Cerebellum (tissue), 4 donors: ENCODE measurements at places on chromosomes 1 and 21. TPM values are rescaled to one million over a fixed set of nuclear protein-coding genes. Genes with fewer than 3 reads are reported as not detected.

Gene TNFRSF18
- not detected for total RNA-seq

DNA sequence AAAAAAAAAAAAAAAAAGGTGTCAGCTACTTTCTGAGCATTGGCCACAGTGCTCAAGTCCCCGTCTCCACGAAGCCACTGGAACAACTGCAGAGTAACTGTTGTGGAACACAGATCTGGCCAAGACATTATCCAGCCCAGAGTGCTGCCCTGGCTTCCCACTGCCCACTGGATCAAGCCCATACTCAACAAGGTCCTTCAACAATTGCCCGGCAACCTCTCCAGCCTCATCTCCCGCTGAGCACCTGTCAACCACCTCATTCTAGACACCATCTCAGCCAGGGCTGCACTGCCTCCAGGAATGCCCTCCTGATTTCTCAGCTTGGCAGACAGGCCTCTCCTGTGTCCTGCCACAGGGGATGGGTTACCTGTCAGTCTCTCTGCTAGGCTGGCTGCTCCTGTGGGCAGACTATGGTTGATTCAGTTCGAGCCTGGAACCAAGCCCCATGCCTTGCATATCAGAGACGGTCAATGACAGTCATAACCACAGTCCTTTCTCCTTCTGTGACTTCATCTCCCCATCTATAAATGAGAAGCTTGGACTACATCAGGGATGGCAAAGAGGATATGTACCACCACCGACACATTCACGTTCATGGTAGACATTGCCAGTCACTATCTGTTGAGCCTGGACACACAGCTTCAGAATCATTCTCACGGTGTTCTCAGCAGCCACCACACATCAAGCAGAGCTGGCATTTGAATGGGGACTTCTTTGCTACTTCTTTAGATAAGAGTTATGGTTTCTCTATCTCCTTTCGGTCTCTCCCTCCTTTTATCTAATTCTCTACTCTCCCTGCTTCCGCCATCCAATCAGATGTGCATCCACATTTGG is 76.9 kb downstream of the MRPL37 start:
- no peak for DNase-seq

GRCh38 chr21:42171091-42172053 is 47.6 kb upstream of the ABCG1 start:
- DNase-seq = no peak

DNA sequence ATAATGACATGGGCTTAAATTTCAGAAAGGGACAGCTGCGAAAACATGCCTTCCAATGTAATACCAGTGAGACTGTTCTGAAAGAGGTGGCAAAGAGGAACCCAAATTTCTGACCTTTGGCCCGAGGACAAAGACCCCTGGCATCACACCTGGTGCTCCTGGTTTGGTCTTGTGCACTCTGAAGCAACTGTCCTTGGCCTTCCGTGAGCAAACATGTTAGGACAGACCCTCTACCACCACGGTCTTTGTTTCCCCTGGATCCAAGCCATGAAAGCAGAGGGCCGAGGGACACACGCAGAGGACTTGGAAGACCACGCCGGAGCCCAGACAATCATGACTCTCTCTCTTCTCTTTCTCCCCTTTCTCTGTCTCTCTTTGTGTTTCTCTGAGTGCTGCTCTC is 6.0 kb downstream of the REG4 start:
- DNase-seq = no peak

Gene MACO1
- total RNA-seq = 36.7 TPM

Gene TFF2
- not detected for total RNA-seq

GRCh38 chr1:210299501-210299900 is 29.2 kb upstream of the HHAT start:
- no peak for DNase-seq

DNA sequence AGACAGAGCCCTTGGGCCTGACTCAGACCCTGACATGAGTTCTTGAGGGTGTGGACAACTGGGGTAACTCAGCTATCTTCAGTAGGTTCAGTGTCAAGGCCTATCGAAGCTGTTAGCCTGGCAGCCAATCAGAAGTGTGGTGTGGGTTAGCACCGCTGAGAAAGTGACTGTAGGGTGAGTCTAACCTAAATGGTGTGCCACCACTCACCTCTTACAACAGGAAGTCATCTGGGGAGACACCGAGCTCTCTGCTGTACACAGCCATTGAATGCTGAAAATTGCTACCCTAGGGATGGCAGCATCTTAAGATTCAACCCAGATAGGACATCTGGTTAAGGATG is 44.6 kb downstream of the RASSF5 start:
- DNase-seq = no peak

GRCh38 chr1:211783897-211784296 is 46.7 kb downstream of the LPGAT1 start:
- DNase-seq = no peak
